ENCODE measurements at places on chromosomes 2 and 18.
A peak's percentile ranks its signal among the peaks of the same experiment; 100 is the strongest.

- DNase-seq = no peak
These were observed 279.7 kb downstream of the KCNJ3 start for GRCh38 chr2:154978244-154978643.

GRCh38 chr18:56770873-56771272, 119.7 kb downstream of the WDR7 start:
- no peak for DNase-seq

DNA sequence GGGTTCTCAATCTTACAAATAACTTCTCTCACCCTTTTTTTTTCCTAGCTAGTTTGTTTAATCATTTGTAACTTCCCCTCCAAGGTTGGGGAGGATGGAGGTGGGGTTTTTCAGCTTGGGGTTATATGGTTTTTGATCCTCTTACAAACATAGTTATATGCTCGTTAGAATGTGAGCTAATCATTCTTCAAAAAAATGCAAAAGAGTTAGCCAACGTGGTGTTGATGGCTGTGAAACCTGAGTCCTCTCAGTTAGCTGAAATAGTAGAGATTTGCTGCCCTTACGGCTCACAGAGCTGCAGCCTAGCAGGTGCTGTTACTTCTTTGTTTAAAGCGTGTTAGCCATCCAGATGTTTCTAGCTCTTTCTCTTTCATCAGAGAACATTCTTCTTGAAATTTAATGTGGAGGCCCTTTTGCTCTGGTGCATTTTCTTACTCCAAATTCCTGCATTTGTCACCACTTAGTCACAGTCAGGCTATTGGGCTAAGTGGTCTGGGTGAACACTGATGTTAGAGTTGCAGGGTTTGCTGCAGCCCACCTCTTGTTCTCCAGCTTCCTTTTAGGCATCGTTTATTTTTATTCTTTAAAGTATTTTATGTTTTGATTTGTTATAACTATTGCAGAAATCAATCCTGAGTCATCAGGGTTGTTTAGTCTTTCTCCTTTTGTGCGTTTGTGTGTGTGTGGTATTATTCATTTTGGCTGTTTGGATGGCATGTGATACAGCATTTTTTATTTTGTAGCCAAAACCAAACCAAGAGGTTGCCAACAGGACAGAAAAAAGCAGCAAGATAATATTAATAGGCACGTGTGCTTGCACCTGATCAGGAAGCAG, 41.1 kb downstream of the LIMS1 start:
- peak; percentile 45 for DNase-seq

- DNase-seq = no peak
These were observed 35.9 kb upstream of the MYO1B start for GRCh38 chr2:191209340-191209739.

DNA sequence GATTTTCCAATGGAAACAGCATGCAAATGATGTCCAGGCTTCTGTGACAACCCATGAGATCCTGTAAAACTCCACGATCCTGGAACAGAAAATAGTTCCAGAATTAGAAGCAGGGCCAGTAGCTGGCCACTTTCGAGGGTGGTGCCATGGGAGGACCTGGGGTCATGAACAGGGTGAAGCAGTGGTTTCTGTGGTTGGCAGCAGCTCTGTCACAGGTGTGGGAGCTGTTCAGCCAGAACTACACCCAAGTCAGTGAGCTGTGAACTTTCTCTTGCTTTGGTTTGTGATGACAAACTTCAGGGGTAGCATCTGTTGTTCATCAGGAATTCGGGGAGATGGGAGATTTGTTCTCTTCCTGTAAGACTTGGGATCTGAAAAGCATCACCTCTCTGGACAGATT, 314.4 kb upstream of the NT5C1B start:
- DNase-seq = peak; percentile 84

- no peak for DNase-seq
These were observed 30.1 kb upstream of the CCL20 start for GRCh38 chr2:227783404-227784138.

- peak; percentile 83 for DNase-seq
These were observed 430.4 kb downstream of the LPIN1 start for GRCh38 chr2:12176623-12177454.

- no peak for DNase-seq
These were observed 39.5 kb downstream of the STK39 start for GRCh38 chr2:168207851-168208250.

DNA sequence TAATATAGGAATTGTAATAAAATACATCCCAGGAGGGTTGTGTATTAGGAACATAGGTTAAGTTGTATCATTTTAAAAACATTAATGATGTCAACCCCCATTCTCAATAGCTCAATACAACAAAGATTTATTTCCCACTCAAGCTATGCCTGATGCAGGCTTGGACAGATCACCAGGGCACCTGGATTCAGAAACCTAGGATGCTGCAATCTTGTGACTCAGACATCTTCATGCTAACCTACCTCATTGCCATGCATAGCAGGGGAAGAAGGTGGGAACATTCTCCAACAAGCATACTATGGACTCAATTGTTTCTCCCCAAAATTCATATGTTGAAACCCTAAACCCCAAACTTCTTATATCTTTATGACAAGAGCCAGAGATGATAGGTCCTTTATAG, 244.2 kb downstream of the CD226 start:
- no peak for DNase-seq

- no peak for DNase-seq
These were observed 14.1 kb upstream of the KLF11 start for GRCh38 chr2:10028988-10029874.

- no peak for DNase-seq
These were observed 29.8 kb downstream of the CYTIP start for GRCh38 chr2:157414050-157414449.

DNA sequence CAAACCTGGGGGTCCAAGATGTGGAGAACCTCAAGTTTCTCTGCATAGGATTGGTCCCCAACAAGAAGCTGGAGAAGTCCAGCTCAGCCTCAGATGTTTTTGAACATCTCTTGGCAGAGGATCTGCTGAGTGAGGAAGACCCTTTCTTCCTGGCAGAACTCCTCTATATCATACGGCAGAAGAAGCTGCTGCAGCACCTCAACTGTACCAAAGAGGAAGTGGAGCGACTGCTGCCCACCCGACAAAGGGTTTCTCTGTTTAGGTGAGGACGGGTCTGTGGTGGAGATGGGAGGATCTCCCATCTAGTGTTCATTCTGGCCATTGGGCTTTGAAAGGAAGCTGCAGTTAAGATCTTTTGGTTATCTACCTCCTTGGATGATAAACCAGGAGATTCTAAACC, 2.9 kb downstream of the CASP10 start:
- no peak for DNase-seq

DNA sequence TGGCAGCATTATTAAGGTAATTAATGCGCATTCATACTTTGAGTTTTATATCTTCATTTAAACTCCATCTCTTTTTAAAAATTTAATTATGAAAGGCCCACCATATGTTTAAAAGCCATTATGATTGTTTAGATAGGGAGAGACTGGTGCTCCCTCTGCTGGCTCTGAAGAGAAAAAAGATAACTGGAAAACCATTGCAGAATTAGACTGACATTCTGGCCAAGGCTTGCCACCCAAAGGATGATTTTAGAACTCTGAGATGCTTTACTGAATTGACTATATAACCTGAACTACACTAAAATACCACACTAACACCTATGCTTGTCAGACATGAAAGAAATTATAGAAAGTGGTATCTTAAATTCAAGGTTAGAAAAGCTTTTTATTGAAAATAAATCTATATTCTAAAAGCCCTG, 127.6 kb upstream of the SPOPL start:
- peak; percentile 59 for DNase-seq

- no peak for DNase-seq
These were observed 42.7 kb downstream of the COLEC12 start for GRCh38 chr18:457521-458412.

DNA sequence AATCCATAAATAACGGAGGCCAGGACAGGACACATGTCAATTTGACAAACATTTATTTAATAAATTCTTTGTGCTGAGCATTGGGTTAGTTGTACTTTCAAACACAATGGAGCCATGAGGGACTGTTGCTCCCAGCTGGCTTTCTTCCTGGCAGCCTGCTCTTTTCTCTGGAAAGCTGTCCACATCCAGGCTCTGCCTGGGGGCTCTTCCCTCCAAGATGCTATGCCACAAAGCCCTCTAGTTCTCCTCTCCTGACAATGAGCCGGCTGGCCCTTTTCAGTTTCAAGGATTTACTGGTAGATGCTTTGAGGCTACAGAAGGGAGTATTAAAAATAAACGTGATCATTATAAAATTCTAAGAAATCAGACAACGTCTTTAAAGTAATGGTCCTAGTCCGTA, 44.1 kb upstream of the SLC14A2 start:
- no peak for DNase-seq

DNA sequence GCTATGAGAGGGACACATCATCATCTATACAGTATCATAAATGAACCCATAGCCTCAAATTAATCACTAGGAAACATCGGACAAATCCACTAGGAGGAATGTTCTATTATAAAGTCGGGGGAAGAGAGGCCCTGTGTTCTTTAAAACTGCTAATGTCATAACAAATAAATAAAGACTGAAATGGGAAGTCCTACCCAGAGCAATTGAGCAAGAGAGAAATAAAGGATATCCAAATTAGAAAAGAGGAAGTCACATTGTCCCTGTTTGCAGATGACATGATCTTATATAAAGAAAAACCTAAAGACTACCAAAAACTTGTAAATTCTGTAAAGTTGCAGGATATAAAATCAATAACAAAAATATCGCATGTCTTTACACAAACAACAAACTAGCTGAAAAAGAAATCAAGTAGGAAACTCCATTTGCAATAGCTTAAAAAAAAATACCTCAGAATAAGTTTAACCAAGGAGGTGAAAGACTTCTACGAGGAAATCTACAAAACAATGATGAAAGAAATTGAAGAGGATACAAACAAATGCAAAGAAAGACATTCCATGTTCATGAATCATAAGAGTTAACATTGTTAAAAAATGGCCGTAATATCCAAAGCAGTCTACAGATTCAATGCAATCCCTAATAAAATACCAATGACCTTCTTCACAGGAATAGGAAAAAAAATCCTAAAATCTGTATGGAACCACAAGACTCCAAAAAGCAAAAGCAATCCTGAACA, 30.6 kb downstream of the RTN4 start:
- no peak for DNase-seq

DNA sequence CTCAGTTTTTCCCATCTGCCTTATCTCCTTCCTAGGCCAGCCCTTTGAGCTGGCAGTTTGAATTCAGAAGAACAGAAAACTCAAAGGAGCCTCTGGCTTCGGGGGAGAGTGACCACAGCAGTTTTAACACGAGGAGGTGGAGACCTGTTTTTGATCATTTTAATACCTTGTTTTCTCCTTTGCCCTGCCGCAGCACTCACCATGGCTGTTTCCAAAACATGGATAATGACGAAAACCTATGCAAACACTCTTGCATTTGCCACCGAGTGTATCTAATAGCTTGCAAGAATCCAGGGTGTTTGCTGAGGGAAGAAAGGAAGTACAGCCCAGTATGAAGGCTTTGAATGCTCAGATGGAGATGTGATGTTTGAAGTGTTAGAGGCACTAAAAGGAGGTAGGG, 167.1 kb downstream of the PRKCE start:
- no peak for DNase-seq

DNA sequence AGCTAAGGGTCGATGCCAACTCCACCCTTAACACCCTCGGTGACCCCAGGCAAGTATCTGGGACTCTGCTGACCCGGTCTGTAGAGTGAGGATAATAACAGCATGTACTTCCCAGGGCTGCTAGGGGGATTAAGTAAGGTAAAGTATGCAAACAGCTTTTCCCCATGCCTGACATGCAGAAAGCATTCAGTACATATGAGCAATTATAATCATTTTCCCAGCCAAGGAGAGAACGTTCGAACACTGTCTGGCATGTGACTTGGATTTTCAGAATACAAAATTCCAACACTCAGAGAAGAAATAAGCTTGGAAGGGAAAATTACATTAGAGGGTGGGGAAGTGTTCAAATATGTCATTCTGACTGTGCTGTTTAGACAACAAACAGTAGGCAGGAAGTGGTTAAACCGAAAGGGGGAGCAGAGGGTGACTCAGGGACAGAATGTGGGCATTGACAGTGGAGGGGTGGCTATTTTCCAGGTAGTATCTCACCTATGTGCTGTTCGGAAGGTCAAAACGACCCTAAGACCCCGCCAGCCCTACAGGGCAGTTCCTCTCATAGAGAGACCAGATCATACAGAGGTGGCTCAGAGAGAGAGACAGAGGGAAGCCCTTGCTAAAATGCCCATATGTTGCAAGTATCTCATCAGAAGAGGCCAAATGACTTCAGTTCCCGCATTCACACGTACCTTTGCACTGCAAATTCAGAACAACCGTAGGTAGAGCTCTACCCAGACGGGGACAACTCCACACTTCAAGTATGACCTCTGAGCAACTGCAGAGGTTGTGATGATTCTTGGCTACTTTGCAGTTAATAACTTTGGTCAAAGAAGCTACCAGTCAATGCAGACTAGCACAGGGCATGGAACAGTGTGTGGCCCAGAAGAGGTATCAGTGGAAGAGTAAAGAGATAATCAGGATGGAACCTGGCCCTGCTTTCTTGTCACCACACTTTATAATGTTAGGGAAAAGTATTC, 14.8 kb downstream of the ASPRV1 start:
- DNase-seq = peak; percentile 11

- DNase-seq = no peak
These were observed 42.8 kb upstream of the PCBP1 start for GRCh38 chr2:70044290-70045040.

GRCh38 chr2:110101280-110101844, 14.3 kb downstream of the MALL start:
- peak; percentile 99 for DNase-seq

- no peak for DNase-seq
These were observed 132.2 kb upstream of the CXCR4 start for GRCh38 chr2:136250131-136250530.

DNA sequence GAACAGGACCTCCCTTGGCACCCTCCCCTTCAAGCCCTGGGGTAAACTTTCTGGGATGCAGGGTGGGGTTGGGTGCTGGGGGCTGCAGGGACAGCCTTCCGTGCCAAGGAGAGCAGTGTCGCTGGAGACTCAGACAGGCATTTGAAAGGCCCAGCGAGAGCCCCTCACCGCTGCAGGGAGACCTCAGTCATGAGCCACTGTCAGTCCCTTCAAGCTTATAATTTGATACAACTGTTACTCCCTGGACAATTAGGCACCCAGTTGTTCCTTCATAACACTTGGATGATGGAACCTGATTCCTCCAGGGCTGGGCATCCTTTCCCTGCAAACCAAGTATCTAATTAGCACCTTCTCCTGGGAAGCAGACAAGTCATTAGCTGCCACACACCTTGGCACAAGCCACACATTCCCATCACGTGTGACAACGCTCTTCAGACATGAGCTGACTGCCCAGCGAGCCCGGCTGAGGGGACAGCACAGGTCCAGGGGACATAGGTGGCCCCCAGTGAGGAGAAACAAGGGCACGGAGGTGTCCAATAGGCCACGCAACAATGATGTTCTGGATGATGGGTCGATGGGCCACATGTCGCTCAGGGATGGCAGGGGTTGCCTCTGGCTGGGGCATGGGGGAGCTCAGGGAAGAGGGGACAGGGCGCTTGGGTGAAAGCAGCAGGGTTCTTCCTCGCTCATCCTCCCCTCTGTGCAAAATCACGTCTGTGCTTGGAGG, 59.6 kb downstream of the KCNF1 start:
- DNase-seq = no peak

Data from myocyte (in vitro differentiated cells).